ENCODE measurements at places on chromosomes 4 and X. TPM values are rescaled to one million over a fixed set of nuclear protein-coding genes. Genes with fewer than 3 reads are reported as not detected.

STARD8 gene
- 17.5 TPM for total RNA-seq

GNL3L gene
- total RNA-seq, result 42.9 TPM

CMC4 gene
- 9.5 TPM for total RNA-seq

DNA sequence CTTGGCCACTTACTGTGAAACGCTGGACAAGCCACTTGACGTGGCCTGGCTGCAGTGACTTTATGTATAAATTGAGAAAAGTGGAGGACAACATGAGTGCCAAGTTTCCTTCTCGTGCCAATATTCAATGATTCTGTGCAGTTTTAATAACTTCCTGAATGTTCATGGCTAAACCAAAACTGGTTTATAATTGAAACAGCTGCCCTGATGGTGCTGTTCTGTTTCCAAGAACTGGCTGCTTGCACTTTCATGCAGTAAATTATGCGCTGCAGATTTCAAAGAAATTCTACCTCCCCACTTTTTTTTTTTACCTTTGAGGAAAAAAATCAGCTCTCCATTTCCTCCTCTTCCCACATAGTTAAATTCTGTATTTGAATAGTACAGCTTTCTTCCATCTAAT lies 205.2 kb upstream of the CASK start:
- H3K4me3 ChIP-seq, result no peak overlapping the region
- DNase-seq, result no peak
- no peaks in the 10 kb centered on the region for H3K27me3 ChIP-seq
- H3K36me3 ChIP-seq, result no peaks in the 10 kb centered on the region
- H3K4me1 ChIP-seq, result no peaks in the 10 kb centered on the region

MAGIX gene
- total RNA-seq, result 7.3 TPM

GRCh38 chrX:24979081-24979480 lies 36.7 kb downstream of the ARX start:
- H3K4me1 ChIP-seq, result no peaks in the 10 kb centered on the region
- no peak overlapping the region for H3K4me3 ChIP-seq
- H3K27ac ChIP-seq, result no peak overlapping the region

GRCh38 chr4:189385098-189385497 lies 555.6 kb upstream of the FRG1 start:
- no peak overlapping the region for H3K27ac ChIP-seq
- H3K4me1 ChIP-seq, result no peaks in the 10 kb centered on the region
- no peaks in the 10 kb centered on the region for H3K27me3 ChIP-seq
- H3K4me3 ChIP-seq, result no peak overlapping the region
- no peaks in the 10 kb centered on the region for H3K36me3 ChIP-seq

DNA sequence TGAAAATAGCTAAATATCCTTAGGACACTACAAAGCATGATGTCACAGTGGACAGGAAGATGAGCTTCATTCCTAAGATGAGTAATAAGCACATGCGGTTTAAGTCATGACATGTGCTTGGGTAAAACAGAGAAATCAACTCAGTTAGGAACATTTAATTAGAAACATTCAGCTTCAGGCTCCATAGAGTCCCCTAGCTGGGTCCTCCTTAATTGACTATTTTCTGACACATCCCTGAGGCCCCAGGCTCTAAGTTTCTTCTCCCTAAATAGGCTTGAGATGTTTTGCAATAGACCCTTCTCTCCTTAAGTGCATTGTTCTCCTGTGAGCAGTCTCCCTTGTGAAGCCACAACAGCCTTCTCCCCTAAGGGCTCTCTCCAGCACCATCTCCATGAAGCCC lies 70.4 kb upstream of the ANXA3 start:
- H3K27ac ChIP-seq, result no peak overlapping the region
- H3K27me3 ChIP-seq, result no peaks in the 10 kb centered on the region
- no peak for DNase-seq
- H3K4me1 ChIP-seq, result no peaks in the 10 kb centered on the region
- H3K4me3 ChIP-seq, result no peak overlapping the region

- peaks cover 9% of the 10 kb centered on the region for H3K36me3 ChIP-seq
- H3K4me3 ChIP-seq, result no peak overlapping the region
Observed at GRCh38 chr4:147682755-147683154, 1.2 kb downstream of the PRMT9 start.

DNA sequence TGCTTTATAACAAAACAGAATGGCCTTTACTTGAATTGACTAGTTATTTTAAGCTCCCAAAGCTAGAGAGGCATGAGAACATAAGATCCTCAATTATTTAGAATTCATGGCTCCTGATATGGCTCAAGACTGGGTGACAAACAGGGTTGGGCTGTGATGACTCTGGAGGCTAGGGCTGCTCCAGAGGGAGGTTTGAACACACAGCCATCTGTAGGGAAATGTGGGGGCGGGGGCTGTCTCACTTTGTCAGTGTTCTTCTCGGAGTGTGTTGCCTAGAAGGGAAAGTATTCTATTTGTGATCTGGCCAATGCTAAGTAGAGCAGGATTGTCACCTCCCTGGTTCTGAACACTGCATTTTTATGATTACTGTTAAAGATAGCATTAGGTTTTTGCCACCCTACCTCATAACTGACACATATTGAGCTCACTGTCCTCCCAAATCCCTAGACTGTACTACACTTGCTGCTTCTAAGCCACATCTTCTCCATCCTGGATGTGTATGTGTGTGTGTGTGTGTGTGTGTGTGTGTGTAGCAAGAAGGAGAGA lies 45.9 kb downstream of the VSIG4 start:
- no peak for DNase-seq
- no peaks in the 10 kb centered on the region for H3K36me3 ChIP-seq
- H3K4me1 ChIP-seq, result no peaks in the 10 kb centered on the region
- no peak overlapping the region for H3K4me3 ChIP-seq
- H3K27me3 ChIP-seq, result no peaks in the 10 kb centered on the region
- no peak overlapping the region for H3K27ac ChIP-seq

DNA sequence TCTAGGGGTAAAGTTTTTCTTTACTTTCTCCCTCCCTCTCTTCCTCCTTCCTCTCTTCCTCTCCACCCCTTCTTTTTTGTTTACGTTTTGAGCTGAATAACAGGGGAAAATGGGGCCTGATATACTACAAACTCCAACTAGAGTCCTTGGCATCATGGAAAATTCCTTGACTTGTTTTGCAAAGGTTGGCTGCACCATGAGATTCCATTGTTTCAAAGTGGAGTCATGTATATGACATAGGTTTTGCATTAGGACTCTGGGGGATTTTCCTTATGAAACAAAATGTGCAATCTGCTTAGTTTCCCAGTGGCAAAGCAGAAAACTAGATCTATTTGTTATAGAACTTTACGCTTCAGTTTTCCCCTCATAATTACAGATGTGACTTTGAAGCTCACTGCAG lies 233.5 kb upstream of the PGRMC2 start:
- H3K27me3 ChIP-seq, result no peaks in the 10 kb centered on the region
- H3K4me1 ChIP-seq, result peaks cover 6% of the 10 kb centered on the region
- DNase-seq, result peak; percentile 32
- H3K4me3 ChIP-seq, result no peak overlapping the region
- H3K27ac ChIP-seq, result no peak overlapping the region
- H3K36me3 ChIP-seq, result no peaks in the 10 kb centered on the region

LRAT gene
- 0.37 TPM for total RNA-seq

DNA sequence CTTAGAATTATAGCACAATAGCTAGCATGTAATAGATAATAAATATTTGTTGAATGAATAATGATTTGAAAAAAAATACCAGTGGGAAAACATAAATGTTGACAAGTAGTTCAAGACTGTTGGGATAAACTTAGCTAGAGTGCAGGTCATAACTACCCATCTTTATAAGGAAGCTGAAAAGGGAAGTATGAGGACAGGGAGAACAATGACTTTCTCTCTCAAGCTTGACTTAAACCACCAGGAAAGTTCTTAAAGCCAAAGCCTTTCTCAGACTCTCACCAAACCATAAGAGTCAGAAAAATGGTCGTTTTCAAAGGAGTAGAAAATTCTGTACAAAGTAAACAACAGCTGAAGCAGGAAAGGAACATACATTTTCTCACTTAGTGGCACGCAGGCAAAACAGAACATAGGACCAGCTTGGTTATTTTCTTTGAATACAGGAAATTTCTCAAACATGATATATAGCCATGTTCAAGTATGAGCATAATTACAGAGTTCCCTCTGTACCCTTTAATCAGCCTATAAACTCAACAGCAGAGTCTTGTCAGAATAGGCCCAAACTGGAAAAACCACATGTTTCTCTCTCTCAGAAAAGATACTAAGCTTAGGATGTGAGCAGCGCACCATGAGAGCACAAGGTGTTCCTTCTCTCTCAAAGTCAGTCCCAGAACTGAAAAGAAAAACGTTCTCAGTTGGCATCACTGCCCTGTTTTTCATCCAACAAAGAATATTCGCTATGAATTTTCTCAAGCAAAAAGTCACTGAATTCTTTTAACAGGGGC lies 28.7 kb downstream of the MAPK10 start:
- no peak for DNase-seq
- H3K36me3 ChIP-seq, result no peaks in the 10 kb centered on the region
- H3K4me1 ChIP-seq, result no peaks in the 10 kb centered on the region
- H3K27ac ChIP-seq, result no peak overlapping the region
- no peak overlapping the region for H3K4me3 ChIP-seq
- H3K27me3 ChIP-seq, result no peaks in the 10 kb centered on the region

TLR7 gene
- total RNA-seq, result 3.5 TPM

- H3K36me3 ChIP-seq, result no peaks in the 10 kb centered on the region
- H3K4me1 ChIP-seq, result no peaks in the 10 kb centered on the region
- no peak for DNase-seq
Observed at GRCh38 chrX:24692305-24692704, 1.4 kb upstream of the POLA1 start.

DNA sequence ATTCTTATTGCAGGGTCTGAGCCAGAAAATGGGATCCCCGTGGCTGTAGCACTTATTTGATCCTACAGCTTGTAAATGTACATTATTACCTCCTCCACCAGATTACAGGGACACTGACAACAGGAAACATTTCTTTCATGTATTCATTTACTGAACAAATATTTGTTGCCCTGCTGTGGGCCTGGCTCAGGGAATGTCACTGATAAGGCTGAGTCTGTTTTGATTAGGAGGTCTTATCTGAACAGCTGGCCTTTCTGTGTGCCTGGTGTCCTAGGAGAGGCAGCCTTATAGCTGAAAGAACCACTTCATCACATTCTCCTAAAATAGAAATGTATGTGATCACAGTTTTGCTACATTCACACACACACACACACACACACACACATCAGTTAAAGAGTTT lies 45.5 kb upstream of the PROM1 start:
- H3K36me3 ChIP-seq, result no peaks in the 10 kb centered on the region
- no peak overlapping the region for H3K4me3 ChIP-seq
- H3K27me3 ChIP-seq, result no peaks in the 10 kb centered on the region
